SK-N-DZ (cell line): ENCODE measurements at places on chromosomes 7 and 10.

- DNase-seq, result no peak
Measured at GRCh38 chr10:43901744-43902504, 253.2 kb upstream of the ZNF32 start.

GRCh38 chr10:5631936-5632335, 34.5 kb downstream of the ASB13 start:
- no peak for DNase-seq

- no peak for DNase-seq
Measured at GRCh38 chr10:120019568-120019967, 127.0 kb downstream of the SEC23IP start.

DNA sequence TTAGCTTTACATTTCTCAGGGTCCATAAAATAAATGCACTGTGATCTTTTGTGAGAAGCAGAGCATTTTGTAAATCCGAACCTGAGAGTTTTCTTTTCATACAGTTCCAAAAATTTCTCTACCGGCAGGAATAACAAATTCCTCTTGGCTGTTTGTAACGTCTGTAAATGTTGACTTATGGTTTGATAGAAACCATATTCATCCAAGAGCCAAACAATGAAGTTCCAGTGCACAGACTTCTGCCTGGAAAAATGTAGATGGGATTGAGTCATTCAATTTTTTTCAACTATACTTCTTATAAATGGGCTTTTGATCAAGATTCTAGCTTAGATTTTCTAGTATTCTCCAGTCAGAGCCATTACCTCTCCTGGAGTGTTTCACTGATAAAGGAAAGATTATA, 530.6 kb downstream of the TFEC start:
- DNase-seq, result no peak

DNA sequence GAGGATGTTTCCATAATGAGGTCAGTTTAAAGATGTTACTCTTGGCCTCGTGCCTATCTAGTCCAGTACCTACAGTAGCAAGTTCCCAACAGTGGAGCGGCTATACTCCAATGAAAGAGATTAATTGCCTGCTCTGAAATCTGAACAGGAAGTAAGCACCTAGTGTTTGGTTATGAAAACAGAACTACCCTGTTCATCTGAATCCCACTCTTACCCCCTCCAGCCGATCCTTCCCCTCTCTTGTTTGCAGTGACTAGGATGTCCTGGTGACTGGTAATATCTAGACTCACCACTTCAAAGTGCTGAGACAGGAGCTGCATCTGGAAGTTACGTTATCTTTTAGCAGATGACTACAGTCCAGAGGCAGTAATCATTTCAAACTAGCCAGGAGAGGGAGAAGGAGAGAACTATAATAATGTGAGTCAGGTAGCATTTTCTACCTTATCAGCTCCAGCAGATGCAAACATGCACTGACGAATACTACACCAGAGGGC, 666.7 kb upstream of the NRP1 start:
- peak; percentile 42 for DNase-seq

DNA sequence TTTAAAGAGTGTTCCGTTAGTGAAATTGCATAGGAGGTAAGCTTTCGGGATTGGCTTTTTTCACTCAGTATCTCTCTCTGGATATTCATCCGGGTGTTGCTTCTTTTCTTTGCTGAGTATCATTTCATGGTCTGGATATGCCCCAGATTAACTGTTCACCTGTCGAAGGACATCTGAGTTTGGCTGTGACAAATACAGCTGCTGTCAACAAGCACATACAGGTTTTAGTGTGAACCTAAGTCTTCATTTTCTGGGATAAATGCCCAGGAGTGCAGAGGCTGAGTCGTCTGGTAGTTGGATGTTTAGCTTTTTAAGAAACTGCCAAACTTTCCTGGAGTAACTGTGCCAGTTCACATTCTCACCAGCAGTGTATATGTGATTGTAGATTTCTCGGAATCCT, 5.6 kb downstream of the DOCK1 start:
- DNase-seq, result no peak

DNA sequence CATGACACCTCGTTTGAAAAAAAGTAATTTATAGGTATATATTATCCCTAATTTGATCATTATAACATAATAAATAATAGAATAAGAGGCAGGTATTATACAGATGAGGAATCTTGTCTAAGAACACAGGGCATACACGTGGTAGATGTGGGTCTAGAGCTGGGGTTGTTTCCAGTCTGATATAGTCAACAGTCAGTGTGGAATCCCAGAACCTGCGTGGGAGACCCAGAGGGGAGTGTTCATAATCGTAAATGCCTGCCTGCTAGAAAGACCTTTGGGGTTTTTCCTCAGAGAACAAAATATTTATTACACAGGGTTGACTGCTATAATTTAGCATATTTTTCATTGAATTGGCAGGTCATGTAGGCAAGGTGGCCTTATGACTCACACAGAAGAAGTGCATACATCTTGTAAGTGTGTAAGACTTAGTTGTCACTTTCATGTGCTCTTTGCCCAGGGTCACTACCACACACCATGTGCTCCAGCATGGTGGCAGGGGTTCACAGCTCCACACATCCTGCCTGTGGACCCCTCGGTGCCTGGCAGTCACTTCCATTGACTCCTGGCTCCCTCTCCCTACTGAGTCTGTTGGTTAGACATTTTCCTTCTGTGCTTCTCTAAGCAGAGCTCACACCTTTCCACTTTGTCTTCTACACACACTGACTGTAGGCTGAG, 94.9 kb upstream of the IKZF1 start:
- DNase-seq, result no peak

- DNase-seq, result no peak
Measured at GRCh38 chr10:77763453-77764430, 126.1 kb upstream of the KCNMA1 start.

DNA sequence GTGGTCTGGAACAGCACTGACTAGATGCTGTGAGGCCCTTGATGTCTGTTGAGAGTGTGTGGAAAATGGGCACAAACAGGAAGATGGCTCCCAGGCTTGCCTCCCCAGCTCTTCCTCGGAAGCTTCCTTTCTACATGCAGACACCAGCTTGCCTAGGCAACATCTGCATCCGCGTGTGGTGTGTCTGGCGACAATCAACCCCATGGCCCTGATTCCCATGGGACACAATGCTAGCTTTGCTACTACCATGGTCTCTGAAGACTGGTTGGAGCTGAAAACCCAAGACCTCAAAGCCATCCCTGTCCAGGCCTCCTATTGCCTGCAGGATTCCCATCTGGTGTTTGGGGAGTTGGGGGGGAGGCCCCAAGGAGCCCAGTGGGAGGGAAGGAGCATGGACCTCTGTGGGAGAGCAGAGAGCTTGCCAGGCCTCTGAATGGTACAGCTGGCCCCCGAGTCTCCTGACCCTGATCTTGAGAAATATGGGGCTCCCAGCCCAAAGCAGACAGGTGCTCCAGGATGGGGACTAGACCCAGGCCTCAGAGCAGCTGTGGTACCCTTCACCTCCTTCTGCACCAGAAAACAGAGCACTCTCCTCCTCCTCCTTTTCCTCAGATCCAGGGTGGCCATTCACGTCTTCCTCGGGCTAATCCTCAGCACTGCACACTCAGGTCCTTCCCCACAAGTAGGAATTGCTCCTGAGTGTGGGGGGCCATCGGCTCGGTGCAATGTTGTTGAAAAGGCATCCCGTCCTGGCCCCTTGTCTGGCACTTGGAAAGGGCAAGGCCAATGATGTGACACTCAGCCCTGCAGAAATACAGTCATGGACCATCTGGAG, 57.6 kb downstream of the ARHGAP22 start:
- DNase-seq, result peak; percentile 72

DNA sequence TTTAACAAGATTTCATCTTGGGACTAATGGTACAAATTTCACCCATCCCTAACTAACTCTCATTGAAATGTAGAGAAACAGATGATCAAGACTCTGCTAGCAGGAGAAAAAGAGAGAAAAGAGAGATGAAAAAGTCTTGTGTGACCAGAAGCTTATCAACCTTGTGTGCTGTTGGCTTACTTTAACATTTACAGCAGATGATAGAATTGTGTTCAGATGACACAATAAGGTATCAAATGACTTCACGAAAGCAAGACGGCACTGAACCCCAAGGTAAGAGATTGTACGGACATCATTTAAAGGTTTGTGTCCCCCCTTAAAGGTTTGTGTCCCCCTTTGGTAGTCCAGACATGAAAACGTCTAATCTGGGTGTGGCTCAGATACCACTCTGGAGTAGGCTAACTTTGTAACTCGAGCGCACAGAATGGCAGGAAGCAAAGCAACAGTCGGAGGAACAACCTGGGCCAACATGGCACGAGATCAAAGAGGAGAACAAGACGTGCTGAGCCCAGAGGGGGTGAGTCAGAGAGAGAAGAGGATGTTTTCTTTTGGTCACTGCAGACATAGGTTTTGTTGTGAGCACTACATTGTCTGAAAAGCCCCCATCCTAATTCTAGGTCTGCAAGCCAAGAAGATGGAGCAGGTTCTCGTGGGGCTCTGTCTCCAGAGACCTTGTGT, 10.4 kb upstream of the LMBR1 start:
- DNase-seq, result no peak

DNA sequence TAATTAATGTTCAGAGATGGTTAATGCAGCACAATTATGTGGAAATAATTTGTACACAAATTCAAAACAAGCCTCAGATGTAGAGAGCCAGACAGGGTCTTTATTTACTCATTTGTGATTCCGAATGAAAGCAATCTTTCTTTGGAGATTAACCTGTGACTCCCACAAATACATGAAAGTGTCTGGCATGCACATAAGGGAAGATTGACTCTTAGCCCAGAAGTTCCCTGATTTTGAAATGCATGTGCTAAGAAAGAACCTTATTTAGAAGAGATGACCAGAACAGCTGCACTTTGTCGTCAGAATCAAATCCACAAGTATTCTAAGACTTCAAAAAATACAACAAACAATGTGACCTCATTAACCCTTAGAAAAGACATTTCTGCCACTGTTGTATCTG, 45.1 kb downstream of the RNLS start:
- no peak for DNase-seq

GRCh38 chr10:71830726-71831125, 20.3 kb downstream of the PSAP start:
- no peak for DNase-seq

- DNase-seq, result no peak
Measured at GRCh38 chr10:96038476-96039387, 4.7 kb upstream of the CCNJ start.

GRCh38 chr7:22442882-22443369, 57.1 kb downstream of the STEAP1B start:
- no peak for DNase-seq

- DNase-seq, result no peak
Measured at GRCh38 chr10:80771902-80772555, 234.3 kb downstream of the SH2D4B start.
